ENCODE measurements at places on chromosomes 11 and 22.
A peak's percentile ranks its signal among the peaks of the same experiment; 100 is the strongest.

GRCh38 chr11:1271002-1271401 is 38.4 kb downstream of the TOLLIP start:
- no peak for DNase-seq

DNA sequence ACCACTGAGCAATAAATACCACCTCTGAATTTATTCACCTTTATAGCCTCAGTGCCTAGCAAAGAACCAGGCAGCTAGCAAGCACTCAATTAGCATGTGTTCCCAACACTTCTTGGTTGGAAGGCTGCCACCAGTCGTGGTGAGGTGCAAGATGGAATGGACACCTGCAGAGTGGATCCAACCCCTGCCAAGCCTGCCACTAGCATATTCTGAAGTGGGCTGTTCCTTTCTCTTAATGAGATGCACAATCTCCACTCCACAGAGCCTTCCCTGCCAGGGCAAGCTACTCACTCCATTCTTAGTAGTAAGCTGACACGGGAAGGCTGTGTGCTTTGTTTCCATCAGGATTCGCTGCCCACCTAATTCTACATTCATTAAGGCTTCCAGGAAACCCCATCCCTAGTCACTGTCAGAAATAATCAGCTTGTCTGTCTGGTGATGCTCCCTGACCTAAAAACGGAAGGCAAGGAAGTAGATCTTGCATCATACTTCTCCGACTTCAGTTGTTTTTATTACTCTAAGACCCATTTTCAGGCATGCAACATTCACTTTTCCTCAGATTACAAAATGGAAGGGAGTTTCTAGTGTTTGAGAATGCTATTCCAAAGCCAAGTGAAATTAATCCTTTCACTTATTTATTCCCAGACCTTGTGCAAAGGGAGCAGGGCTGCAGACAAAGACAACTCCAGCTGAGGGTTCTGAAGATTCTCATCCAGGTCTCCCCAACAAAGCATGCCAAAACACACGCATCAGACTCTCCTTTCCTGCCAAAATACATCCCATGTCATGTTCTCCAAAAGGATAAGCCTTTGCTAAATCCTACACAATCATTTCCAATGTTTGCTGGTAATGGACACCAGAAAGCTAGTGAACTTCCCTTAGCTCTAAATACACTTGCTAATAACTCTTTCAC is 128.0 kb downstream of the TENM4 start:
- DNase-seq: no peak

DNA sequence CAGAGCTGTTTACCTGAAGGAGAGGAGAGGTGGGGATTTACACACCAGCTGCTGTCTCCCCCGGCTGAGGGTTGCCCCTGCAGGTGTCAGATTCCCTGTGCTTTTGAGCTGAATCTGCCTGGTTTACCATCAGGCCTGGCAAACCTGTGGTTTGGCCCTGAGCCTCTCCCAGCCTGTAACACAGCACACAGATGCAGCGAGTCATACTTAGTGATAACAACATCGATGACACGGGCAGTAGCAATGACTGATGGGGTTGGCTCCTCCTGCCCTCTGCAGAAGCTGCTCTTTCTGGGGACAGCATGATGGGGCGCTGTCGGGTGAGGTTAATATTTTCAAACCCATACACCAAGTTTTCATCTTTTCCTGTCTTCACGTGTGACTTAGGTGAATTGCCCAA is 380.0 kb upstream of the B3GAT1 start:
- no peak for DNase-seq

DNA sequence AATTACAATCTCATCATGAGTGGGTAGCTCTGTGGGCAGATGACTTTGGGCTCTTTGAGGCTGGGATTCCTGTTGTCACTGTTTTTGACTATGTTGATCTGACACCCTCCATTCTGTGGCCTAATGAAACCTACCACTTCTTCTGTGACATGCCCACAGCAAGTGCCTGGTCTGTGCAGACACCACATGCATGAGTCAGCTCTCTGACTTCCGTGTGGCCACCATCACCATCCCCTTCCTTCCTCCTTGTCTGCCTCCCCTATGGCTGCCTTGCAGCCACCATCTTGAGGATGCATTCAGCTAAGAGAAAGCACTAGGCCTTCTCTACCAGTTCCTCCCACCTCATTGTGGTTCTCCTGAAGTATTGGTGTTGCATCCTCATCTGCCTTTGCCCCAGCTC is 15.3 kb upstream of the OR10V1 start:
- no peak for DNase-seq

GRCh38 chr11:67396587-67397389 is 4.9 kb downstream of the PPP1CA start:
- DNase-seq: no peak

DNA sequence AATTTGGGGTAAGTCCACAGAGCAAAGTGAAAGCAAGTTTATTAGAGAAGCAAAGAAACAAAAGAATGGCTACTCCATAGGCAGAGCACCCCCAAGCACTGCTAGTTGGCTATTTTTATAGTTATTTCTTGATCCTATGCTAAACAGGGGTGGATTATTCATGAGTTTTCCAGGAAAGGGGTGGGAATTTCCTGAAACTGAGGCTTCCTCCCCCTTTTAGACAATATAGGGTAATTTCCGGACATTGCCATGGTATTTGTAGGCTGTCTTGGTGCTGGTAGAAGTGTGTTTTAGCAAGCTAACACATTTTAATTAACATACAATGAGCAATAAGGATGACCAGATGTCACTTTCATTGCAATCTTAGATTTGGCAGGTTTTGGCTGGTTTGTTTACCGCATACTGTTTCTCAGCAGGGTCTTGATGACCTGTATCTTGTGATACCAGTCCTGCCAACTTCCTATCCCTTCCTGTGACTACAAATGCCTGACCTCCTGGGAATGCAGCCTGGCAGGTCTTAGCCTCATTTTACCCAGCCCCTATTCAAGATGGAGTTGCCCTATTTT is 937 bp upstream of the C1QTNF6 start:
- DNase-seq: no peak

DNA sequence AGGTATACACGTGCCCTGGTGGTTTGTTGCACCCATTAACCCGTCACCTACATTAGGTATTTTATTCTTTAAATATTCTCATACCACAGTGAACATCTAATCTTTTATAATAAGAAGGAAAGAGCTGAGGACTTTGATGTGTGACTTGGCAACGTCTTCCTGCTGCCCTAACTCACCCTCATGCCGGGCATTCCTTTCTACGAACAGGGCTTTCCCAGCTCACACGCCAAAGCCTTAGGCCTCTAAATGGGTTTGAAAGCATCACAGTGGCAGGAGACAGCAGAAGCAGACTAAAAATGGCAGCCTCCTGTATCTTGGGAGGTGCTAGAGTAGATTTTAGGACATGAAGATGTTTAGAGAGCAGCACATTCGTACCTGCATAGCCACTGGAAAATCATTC is 52.6 kb downstream of the CLTCL1 start:
- no peak for DNase-seq

GRCh38 chr11:131810541-131810940 is 440.1 kb downstream of the NTM start:
- no peak for DNase-seq

DNA sequence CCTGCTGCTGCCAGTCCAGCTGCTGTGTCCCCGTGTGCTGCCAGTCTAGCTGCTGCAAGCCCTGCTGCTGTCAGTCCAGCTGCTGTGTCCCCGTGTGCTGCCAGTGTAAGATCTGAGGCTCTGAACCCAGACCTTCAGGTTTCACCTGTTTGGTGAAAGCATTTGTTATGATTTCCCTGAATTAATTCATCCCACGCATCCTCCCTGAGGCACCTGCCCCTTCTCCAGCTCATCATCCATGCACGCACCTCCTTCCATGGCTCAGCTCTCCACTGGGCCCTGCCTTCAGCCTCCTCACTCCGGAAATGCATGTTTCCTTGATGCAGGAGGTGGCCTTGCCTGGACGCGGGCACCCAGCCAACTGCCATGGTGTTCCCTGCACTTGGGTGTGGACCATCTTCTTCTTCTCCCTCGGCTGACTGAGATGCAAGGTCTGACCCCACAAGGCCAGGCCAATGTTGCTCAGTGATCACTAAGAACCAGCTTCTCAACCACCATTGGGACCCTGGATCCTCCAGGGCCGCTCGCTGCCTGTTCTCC is 788 bp downstream of the KRTAP5-10 start:
- DNase-seq: no peak

DNA sequence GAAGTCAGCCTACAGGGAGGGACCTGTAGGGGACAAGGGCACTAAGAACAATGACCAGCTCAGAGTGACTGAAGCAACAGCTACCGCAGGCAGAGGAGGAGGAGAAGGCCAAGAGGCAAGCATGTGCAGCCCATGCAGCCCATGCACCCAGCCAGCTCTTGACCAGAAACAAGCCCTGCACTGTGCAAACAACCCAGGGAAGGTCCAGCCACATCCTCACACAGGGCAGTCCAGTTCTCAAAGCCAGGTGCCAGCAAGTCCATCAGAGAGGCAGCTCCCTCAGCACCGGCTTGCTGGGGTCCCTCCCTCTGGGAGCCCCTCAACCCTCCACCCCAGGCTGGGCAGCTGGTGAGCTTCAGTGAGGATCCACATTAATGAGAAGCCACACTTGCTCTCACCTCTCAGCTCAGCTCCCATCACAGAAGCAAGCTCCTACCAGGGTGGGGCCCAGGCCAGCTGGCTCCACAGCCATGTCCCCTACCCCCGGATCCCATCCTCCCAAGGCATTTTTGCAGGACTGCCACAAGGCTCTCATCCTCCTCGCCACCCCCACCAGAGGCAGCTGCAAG is 7.1 kb downstream of the DGCR2 start:
- DNase-seq: no peak

GRCh38 chr11:120228794-120229384 is 11.1 kb upstream of the POU2F3 start:
- no peak for DNase-seq

DNA sequence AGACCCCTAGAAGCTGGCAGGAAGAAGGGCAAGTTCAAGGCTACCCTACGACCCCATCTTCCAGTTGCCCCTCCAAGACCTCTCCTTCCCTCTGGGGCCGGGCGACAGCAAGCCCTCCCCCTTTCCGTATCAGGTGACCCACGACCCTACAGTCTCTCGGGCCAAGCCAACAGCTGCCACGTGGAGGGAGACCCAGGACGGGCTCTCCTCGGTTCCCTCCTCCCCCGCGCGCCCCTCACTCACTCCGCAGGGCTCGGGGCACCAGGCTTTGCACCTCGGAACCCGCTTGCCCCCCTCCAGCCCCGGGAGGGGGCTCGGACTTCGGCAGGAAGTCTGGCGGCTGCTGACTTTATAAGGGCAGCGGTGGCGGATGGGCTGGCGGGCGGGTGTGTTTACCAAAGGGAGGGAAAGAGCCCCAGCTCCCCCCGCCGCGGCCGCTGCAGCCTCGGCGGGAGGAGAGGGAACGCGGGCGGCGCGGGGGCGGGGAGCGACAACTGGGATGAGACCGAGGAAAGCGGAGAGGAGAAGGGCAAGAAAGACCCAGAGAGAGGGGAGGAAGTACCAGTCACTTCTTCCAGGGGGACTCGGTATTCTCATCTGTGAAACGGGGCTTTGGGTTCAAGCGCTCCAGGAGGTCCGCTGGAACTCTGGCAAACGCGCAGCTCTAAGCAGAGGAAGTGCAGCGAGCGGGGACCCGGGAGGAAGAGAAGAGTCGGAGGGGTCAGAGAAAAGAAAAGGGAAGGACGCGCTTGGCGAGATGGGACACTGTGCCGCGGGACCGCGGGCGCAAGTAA is 767 bp downstream of the SLC43A1 start:
- peak; percentile 22 for DNase-seq

- DNase-seq: no peak
Measured at GRCh38 chr22:43409046-43409445, 2.8 kb upstream of the MPPED1 start.

DNA sequence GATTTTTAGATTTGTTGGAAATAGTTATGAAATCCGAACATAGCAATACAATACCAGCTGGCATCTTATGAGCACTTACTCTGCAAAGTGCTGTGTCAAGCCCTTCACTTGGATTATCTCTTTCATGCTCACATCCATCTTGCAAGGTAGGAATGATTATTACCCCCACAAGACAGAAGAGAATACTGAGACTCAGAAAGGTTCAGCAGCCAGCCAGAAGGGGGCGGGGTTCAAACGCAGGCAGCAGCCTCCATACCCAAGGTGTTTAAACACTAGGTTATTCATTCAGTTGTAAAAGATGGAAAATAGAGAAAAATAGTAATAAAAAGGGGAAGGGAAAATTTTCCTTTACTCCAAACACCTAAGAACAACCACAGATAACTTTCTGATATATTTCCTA is 158.5 kb downstream of the CCDC34 start:
- DNase-seq: no peak

GRCh38 chr11:57527056-57527631 is 3.4 kb downstream of the TIMM10 start:
- DNase-seq: peak; percentile 51

- no peak for DNase-seq
Measured at GRCh38 chr11:14499178-14499559, 442 bp downstream of the COPB1 start.

DNA sequence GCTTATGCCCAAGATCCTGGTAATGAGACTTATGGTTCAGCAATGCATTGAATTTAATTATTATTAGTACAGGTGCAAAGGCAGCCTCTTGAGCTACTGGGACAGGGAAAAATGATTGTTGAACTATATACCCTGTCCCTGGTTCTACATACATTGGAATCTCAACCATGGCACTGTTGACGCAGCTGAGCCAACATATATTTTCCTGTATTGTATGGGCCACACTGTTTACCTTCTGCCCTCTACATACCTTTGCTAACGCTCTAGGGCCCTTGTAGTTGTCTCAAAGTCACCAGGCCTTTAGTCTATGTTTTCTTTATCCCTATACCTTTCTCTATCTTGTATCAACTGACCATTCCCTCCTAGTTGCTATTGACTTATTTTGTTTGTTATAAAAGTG is 22.6 kb downstream of the KREMEN1 start:
- DNase-seq: no peak

DNA sequence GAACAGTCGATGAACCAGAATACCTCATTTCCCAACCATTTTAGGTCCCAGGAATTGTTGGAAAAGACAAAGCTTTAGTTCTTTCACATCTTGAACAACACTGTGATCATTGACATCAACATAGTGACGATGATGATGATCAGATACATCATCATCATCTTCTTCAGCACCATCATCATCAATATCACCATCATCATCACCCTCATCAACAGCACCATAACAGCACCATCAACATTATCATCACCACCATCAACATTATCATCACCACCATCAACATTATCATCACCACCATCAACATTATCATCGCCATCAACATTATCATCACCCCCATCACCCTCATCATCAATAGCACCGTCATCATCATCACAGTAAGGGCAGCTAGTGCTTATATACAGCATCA is 8.8 kb downstream of the SCUBE1 start:
- no peak for DNase-seq

DNA sequence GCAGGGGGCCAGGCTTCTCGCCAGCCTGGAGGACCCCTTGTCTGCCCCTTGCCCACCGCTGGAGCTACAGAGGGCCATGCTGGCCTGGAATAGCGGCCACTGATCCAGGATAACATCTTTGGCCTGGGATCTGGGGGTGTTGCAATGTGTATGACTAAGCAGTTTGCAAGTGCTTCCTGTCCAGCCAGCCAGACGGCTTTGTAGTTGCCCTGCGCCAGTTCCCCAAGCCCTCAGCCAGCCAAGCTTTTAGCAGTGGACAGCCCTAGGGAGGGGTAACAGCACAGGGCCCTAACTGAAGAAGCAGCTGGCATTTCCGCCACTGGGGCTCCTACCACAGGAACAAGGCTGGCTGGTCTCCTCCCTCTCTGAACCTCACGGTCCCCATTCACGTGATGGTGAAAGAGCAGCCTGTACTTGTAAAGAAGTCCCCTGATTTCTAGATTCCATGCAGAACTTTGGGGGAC is 32.1 kb downstream of the UQCR10 start:
- no peak for DNase-seq

GRCh38 chr11:26575946-26576345 is 3.9 kb upstream of the MUC15 start:
- DNase-seq: no peak

- DNase-seq: no peak
Measured at GRCh38 chr11:13366266-13367026, 88.9 kb downstream of the BMAL1 start.
